ENCODE measurements at places on chromosomes 5 and 9. TPM values are rescaled to one million over a fixed set of nuclear protein-coding genes. Genes with fewer than 3 reads are reported as not detected.

GDNF gene
- total RNA-seq, result 5.9 TPM

GRCh38 chr9:14173713-14174112, 140.2 kb downstream of the NFIB start:
- no peaks in the 10 kb centered on the region for H3K27me3 ChIP-seq
- H3K4me3 ChIP-seq, result no peak overlapping the region
- peaks cover 5% of the 10 kb centered on the region for H3K4me1 ChIP-seq

SLC45A2 gene
- total RNA-seq, result not detected

GRCh38 chr5:149237662-149238061, 34.0 kb upstream of the AFAP1L1 start:
- no peaks in the 10 kb centered on the region for H3K4me1 ChIP-seq
- DNase-seq, result no peak
- no peaks in the 10 kb centered on the region for H3K36me3 ChIP-seq
- H3K4me3 ChIP-seq, result no peak overlapping the region
- peaks cover 18% of the 10 kb centered on the region for H3K27me3 ChIP-seq
- no peak overlapping the region for H3K27ac ChIP-seq

C9orf85 gene
- 26.4 TPM for total RNA-seq

DNA sequence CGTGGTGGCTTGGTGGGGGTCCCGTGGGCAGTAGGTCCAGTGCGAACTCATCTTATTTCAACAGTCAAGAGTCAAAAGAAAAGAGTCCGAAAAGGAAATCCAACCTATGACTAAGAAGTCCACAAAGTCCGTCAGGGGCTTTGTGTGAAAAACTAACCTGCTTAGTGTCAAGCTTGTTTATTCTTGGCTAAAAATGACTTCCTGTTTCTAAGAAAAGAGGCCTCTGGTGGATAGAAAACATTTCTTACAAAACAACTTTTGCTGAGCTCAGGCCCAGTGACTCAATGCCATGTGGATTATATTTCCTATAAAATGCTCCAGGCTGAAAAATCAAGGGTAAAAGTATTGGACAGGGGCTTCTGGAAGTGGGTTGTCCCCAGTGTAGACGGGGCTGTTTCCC, 105.9 kb downstream of the GADD45G start:
- no peak overlapping the region for H3K4me3 ChIP-seq
- H3K4me1 ChIP-seq, result no peaks in the 10 kb centered on the region
- H3K36me3 ChIP-seq, result no peaks in the 10 kb centered on the region

OMD gene
- total RNA-seq, result 0.08 TPM
